ENCODE measurements at places on chromosomes 3 and 15. TPM values are rescaled to one million over a fixed set of nuclear protein-coding genes. Genes with fewer than 3 reads are reported as not detected.

Gene SEMA3F
- polyA plus RNA-seq = not detected

- H3K27ac ChIP-seq = no peak overlapping the region
- no peaks in the 10 kb centered on the region for H3K27me3 ChIP-seq
- no peak overlapping the region for H3K4me3 ChIP-seq
- DNase-seq = no peak
- no peaks in the 10 kb centered on the region for H3K36me3 ChIP-seq
Observed at GRCh38 chr15:62605282-62605681, 437.3 kb upstream of the TPM1 start.

Gene THPO
- not detected for polyA plus RNA-seq

DNA sequence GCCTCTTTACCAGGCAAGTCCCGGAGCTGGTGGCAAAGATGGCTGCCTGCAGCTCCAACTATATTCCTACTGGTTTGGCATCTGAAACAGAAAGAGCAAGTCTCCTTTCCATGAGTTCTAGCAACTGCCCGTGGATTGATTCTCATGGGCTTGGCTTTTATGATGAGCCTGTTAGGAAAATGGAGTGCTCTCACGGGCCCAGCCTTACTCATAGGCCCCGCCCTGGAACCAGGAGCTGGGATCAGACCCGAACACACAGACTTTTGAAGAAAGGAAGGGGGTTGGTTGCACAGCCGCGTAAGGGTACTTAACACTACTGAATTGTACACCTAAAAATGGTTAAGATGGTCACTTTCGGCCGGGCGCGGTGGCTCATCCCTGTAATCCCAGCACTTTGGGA, 2.9 kb downstream of the NRROS start:
- H3K4me1 ChIP-seq = peaks cover 36% of the 10 kb centered on the region
- H3K27ac ChIP-seq = peak overlapping the region; percentile 18
- H3K27me3 ChIP-seq = no peaks in the 10 kb centered on the region
- no peak overlapping the region for H3K4me3 ChIP-seq
- DNase-seq = no peak

Gene TRH
- polyA plus RNA-seq = not detected

- no peaks in the 10 kb centered on the region for H3K36me3 ChIP-seq
- H3K27ac ChIP-seq = no peak overlapping the region
- no peak overlapping the region for H3K4me3 ChIP-seq
- H3K27me3 ChIP-seq = no peaks in the 10 kb centered on the region
Observed at GRCh38 chr3:37739579-37740290, 121.9 kb upstream of the CTDSPL start.

- H3K4me3 ChIP-seq = no peak overlapping the region
- DNase-seq = no peak
- no peak overlapping the region for H3K27ac ChIP-seq
- peaks cover 4% of the 10 kb centered on the region for H3K4me1 ChIP-seq
- H3K36me3 ChIP-seq = no peaks in the 10 kb centered on the region
Observed at GRCh38 chr3:127550468-127551157, 39.9 kb downstream of the TPRA1 start.

Measured in naive thymus-derived CD4-positive, alpha-beta T cell (primary cell).